ENCODE measurements at places on chromosomes 7 and 10.

- DNase-seq = no peak
Observed at GRCh38 chr10:58622246-58622645, 109.6 kb downstream of the BICC1 start.

DNA sequence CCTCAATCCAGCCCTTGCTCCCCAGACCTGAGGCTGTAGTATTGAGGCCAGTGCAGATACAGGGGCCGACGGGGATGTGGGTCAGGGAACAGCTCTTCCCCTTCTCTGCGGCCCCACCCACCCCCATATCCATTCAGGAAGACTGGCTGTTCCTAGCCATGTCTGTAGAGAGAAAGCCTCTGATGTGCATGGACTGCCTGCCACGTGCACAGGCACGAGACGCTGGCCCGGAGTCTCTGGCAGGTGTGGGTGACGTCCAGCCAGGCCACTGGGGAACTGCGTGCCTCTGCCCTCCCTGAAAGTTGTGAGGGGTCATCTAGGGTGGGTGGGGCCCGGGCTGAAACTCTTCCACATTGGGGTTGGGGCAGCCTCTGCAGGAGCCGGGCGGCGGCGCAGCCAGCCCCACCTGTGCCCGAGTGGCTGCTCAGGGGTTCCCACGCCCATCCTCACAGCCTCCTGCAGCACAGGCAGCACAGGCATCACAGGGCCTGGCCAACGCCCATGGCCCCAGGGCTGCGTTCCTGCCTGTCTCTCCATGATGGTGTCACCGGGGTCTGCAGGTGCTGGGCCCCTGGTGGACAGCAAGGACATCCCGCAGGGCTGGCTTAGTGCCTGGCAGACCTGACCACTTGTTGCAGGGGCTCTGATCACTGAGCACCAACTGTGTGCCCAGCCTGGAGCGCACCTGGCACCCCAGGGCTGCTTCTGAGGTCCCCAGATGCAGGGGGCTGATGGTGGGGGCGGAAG, 27.5 kb downstream of the MICALL2 start:
- no peak for DNase-seq

DNA sequence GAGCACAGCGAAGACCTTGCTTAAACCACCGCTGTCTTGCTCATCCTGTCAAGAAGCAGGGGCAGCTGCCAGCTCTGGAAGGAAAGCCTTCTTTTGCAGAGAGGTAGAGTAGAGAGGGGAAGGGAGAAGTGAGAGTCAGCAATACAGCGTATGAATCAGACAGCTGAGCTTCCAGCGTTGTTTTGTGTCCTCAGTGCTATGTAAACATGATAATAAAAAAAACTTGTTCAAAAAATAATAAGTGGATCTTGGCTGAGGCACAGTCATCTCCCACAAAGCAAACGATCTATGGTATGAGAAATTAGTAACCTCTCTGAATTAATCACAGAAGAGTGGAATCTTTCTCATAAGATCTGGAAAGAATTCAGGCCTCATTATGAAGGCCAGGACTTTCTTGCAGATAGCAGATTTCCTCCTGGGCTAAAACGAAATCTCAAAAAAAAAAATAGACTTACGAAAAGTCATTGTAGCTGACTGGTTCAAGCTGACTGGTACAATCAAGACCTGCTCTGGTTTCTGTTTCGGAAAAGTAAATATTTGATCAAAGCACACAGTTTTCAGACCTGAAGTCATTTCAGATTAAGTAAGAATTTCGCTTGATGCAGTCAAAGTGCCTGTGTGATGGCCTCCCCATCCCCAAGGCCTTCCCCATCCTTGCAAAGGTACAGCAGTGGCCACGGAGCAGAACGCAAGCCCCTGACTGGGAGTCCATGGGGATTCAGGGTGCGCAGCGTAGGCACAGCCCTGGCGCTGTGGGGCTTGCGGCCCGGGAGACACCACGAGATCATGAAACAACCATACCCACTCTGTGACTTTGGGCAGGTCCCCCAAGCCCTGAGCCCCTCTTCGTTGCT, 29.4 kb downstream of the CHST15 start:
- DNase-seq = no peak

DNA sequence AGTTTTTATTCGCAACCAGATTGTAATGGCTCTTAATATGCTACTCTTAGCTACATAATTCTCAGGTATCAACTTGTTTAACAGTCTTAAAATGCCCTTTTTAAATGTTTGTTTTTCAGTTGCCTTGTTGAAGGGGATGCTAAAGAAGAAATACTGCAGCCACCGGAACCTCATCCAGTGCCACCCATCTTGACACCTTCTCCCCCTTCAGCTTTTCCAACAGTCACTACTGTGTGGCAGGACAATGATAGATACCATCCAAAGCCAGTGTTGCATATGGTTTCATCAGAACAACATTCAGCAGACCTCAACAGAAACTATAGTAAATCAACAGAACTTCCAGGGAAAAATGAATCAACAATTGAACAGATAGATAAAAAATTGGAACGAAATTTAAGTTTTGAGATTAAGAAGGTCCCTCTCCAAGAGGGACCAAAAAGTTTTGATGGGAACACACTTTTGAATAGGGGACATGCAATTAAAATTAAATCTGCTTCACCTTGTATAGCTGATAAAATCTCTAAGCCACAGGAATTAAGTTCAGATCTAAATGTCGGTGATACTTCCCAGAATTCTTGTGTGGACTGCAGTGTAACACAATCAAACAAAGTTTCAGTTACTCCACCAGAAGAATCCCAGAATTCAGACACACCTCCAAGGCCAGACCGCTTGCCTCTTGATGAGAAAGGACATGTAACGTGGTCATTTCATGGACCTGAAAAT, 69.5 kb upstream of the RSBN1L start:
- no peak for DNase-seq

GRCh38 chr10:51700228-51700817, 928 bp upstream of the CSTF2T start:
- no peak for DNase-seq

- no peak for DNase-seq
Observed at GRCh38 chr10:77392851-77393250, 244.8 kb downstream of the KCNMA1 start.

- DNase-seq = no peak
Observed at GRCh38 chr7:2182461-2182860, 50.3 kb downstream of the MAD1L1 start.

GRCh38 chr7:105336009-105336408, 52.7 kb downstream of the SRPK2 start:
- DNase-seq = no peak

- DNase-seq = no peak
Observed at GRCh38 chr10:3978174-3978573, 193.2 kb upstream of the KLF6 start.

DNA sequence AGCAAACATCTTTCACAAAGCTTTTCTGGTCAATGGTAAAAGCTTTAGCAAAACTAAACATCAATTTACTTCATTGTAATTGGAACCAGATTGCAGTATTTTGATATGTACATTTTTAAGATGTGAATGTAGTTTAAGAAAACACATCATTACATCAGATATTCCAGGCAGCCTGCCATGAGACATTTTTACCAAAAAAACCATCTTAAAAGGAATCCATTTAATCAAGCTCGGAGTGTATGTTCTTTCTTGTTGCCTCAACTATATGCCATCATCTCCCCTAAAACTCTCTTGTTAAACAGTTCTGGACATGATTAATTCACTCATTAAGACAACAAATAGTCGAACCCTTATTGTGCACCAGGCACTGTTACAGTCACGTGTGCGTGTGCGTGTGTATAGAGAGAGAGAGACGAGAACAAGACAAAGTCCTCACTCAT, 97.5 kb downstream of the UBE2H start:
- no peak for DNase-seq

- DNase-seq = no peak
Observed at GRCh38 chr10:11699550-11700097, 42.6 kb upstream of the ECHDC3 start.

- DNase-seq = no peak
Observed at GRCh38 chr7:128903621-128904361, 6.7 kb downstream of the KCP start.

GRCh38 chr10:84139126-84140035, at the start of gene GHITM:
GHITM (plus strand) TSS chr10:84139509; CDS start chr10:84141501, 1,992 bp downstream.
- peak; percentile 96 for DNase-seq

DNA sequence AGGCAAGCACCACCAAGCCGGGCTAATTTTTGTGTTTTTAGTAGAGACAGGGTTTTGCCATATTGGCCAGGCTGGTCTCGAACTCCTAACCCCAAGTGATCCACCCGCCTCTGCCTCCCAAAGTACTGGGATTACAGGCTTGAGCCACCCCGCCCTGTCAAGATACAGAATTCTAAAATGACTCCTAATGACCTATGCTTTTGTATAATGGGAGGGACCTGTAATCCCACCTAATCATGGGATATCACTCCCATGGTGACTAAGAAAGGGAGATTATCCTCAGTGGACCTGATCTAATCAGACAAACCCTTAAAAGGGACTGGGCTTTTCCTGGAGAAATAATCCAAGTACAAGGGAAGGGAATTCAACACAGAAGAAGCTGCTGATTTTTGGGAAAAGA, 28.8 kb downstream of the SAMD8 start:
- no peak for DNase-seq

DNA sequence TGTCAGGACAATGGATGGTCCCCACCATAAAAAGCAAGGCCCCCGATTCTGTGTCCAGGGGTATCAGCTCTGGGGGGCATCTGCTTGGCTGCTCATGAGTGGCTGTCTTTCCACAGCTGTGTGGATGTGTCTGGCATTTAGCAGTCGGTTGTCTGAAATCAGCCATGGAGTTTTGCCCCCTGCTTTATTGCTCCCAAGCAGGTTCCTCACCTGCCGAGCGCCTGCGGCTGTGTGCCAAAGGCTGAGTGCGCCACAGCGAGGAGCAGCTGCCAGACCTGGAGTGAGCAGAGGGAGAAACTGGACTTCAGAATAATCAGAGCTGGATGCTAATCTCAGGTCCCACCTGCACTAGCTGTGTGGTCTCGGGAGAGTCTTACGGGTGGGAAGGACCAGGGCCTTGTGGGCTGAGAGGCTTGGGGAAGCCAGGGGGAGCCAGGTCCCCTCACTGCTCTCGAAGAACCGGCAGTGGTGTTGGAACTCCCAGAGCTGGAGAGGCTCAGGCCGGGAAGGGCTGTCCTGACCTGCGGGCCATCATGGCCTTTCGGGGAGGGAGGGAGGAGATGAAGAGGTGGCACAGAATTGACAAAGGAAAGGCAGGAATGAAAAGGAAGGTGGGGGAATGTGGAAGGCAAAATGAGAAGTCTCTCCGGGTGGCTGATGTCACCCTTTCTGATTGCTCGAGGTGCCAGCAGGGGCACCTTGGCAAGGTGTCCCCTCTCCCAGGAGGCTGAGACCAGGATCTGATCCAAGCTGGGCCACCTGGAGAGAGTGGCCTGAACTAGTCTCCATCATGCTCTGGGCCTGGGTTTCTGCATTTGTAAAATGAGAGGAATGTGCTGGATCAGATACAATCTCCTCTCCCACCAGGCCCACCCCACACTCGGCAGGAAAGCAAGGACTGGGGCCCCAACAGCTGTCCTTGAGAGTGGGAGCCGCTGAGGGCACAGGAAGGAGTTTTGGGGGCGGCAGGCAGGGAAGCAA, 30.2 kb upstream of the LEP start:
- DNase-seq = no peak

DNA sequence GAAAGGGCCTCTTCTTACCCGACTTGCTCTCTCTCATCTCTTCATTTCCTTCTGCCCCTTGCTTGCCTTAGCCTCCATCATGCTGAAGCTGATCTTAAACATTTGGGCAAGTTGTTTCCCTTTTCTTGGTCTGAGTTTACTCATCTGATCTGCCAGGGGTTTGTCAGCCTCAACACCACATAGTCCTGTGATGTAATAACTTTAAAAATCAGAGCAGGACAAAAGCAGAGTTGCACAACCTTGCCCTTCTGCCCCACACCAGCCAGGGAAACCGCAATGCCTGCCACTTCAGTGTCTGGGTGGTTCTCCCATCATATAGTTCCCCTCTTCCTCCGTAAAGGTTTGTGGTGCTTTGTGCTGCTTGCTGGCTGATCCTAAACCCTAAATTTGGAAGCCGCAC, 9.9 kb upstream of the LIPM start:
- DNase-seq = no peak

GRCh38 chr10:61764486-61764885, 101.8 kb downstream of the CABCOCO1 start:
- no peak for DNase-seq

- no peak for DNase-seq
Observed at GRCh38 chr7:22386865-22387264, 29.9 kb upstream of the RAPGEF5 start.

GRCh38 chr7:36749282-36749960, 25.1 kb upstream of the AOAH start:
- DNase-seq = no peak

GRCh38 chr10:132208462-132209050, 21.8 kb downstream of the DPYSL4 start:
- DNase-seq = no peak

DNA sequence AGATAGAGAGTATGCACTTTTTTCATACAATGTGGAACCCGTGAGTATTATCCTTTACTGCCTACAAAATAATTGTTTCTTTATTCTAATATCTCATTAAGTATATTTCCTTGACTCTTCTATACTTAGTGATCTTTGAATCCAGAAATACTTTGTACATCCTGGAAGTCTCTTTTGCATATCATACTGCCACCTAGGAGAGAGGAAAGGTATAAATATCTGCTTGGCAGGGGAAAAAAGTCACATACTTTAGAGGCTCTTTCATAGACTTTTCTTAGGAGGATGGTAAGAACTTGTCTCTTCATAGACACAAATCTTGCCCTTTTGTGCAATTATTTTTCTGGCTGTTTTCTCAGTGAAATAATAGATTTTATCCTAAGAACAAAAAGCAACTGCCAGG, 436.0 kb downstream of the PAXIP1 start:
- DNase-seq = no peak

- no peak for DNase-seq
Observed at GRCh38 chr7:139426258-139427028, 57.0 kb downstream of the KLRG2 start.

DNA sequence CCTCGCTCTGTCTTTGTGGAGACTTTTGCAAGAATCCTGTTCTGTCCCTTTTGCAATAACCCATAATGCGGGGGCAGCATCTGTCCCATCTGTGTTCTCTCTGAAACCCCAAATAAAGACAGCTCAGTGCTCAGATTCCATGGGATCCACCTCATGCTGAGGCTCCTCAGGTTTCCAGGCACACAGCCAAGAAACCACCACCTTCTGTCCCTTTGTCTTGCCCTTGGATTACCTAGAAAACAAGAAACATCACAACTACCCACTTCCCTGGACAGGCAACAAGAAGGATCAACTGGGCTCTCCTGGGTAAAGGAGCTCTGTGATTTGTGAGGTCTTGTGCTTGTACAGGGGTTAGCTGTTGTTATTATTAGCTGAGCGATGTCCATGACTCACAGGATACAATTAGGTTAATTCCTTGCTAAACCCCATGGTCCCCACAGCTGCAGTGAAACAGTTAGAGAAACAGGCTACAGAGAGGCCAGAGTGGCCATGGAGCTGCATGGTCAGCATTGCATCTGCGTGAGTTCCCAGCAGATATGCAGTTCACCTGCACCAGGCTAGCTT, 50.2 kb downstream of the CXCL12 start:
- no peak for DNase-seq

GRCh38 chr7:68688416-68689086, 909.7 kb upstream of the AUTS2 start:
- no peak for DNase-seq

Measured in hippocampal formation (tissue), 2 donors.